NCI-H526 treated with DMSO at 0.1 percent for 48 hours (cell line): ENCODE measurements at places on chromosomes 1 and 21.

- DNase-seq: no peak
These were observed 239.1 kb downstream of the RERE start for GRCh38 chr1:8578132-8578877.

- no peak for DNase-seq
These were observed 205.3 kb upstream of the RAB4A start for GRCh38 chr1:229065613-229066012.

DNA sequence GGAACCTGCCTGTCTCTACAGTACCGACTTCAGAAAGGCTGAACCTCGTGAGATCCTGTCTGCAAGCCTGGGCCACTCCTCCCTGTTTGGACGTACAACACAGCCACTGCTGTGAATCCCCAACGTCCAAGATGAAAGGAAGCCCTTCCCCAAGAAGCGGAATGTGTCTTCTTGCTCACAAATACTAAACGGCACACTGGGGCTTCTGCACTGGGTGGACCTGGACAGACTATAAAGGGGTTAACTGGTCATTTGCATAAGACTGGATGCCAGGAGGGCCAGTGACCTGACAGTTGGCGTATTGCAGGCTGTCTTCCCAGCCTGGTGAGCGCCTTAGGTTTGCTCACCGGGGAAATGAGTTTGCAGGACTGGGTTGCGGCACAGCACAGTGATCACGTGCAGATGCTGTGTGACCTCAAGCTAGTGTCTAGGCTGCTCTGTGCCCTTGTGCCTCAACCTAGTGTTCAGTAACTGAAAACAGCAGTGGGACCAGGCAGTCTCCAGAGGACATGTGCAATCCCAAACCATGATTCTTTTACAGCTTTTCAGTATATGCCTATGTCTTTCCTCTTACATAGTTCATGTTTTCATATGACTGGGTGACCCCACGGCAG lies 19.5 kb upstream of the AJAP1 start:
- no peak for DNase-seq

GRCh38 chr1:36909946-36910725 lies 124.2 kb downstream of the GRIK3 start:
- DNase-seq: no peak

- no peak for DNase-seq
These were observed 29.0 kb upstream of the RHOU start for GRCh38 chr1:228706305-228706704.

DNA sequence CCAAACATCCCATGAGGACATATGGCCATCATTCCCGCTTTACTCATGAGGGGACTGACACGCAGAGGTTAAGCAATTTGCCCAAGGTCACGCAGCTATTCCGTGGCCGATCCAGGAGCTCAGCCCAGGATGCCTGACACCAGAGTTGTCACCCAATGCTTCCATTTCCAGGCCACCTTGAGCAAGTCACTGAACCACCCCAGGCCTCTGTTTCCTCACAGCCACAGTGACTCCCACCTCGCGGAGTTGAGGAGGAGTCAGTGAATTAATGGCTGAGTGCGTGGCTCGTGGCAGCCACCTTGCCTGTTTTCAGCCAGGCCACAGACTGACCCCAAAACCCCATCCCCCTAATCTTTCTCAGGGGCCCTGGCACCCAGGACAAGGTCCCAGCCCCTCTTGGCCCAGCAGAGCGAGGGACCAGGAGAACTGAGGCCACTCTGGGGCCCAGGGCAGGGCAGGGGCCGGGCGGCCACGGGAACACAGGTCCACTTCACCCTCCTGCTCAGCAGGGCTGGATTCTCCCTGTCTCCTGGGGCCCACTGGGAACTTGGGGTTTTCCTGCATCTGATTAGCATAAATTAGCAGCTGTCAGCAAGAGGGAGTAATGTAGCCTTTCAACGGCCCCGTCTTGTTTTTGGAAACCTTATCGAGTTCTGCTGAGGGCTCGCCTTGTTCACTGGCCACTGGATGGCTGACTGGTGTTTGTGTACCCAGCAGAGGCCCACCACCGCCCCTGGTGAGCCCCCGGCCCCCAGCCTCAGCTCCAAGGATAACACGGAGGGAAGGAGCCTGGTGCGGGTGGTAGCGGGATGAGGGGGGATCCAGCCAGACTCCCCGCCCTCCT lies 19.7 kb upstream of the LAPTM5 start:
- no peak for DNase-seq

DNA sequence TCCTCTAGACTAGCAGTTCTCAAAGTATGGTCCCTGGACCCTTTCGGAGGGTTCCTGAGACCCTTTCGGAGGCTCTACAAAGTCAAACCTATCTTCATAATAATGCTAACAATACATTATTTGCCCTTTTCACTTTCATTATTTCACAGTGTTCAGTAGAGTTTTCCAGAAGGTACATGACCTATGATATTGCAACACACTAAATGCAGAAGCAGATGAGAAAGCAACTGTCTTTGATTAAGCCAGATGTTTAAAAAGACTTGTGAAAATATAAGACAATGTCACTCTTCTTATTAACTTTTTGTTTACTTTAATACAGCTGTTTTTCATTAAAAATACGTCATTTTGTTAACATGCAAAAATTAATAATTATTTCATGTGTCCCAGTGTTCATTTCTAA lies 5.8 kb downstream of the KCNJ10 start:
- no peak for DNase-seq

GRCh38 chr1:101314244-101314643 lies 77.4 kb downstream of the S1PR1 start:
- DNase-seq: no peak

DNA sequence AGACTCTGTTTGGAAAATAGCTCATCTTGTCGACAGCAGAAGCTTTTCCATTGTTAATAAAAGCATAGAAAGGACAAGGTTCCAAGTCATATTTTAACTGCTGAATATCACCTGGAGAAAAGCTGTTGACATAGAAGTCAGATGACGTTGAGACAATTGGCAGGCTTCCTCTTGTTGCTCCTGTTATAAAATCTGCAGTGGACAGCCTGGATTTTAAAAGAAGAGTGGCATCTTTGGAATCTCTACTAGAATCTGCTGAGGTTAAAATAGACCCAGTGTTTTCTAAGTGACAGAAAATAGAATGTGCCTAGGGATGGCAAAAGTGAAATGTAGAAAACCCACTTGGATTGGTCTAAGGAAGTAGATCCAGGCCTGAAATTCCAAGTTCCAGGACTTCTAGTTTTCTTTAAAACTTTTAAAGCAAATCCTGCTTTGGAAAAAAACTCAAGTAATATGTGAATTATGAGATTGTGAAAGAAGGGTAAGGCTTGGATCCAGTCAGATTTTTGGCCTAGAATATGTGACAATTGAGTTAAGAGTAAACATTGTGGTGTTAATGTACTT lies 53.6 kb upstream of the NEXN start:
- peak; percentile 98 for DNase-seq

DNA sequence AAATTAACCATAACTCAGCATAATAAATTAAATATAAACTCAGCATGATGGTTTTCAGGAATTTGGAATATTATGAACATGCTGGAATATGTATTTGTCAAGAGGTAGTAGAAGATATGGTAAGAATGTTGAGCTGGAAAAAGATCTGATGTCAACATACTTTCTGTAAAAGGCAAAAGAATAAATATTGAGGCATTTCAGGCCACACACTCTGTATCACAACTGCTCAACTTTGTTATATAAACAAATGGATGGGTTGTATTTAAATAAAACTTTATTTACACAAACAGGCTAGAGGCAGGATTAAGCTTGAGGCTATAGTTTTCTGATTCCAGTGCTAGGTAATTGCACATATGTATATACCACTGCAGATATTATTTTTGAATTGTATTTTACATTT lies 1409.4 kb downstream of the MRPL39 start:
- DNase-seq: no peak

DNA sequence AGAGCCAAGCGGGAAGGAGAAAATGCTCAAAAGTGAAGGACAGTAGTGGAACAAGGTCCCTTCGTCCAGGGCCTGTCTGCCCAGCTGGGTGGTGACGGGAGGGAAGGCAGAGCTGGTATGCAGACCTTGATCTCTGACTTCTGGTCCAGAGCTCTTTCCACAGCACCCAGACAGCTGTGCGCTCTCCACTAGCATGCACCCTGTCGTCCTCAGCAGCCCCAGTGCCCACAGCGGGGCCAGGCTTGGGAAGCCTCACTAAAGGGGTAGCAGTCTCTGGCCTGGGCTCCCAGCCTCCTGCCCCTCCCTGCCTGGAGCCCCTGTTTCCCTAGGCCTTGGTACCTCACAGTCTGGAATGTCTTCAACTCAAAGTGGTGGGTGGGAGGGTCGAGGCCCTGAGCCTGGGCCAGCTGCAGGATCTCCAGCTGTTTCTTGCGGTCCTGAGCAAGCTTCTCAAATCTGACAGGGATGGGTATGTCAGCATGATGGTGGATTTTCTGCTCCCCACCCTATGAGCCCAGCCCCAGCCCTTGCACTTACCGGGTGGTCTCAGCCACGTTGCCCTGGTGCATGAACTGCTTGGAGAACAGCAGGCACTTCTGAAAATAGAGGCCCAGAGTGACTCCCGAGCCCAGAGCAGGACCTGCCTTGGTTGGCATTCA lies 10.0 kb downstream of the CC2D1B start:
- no peak for DNase-seq

DNA sequence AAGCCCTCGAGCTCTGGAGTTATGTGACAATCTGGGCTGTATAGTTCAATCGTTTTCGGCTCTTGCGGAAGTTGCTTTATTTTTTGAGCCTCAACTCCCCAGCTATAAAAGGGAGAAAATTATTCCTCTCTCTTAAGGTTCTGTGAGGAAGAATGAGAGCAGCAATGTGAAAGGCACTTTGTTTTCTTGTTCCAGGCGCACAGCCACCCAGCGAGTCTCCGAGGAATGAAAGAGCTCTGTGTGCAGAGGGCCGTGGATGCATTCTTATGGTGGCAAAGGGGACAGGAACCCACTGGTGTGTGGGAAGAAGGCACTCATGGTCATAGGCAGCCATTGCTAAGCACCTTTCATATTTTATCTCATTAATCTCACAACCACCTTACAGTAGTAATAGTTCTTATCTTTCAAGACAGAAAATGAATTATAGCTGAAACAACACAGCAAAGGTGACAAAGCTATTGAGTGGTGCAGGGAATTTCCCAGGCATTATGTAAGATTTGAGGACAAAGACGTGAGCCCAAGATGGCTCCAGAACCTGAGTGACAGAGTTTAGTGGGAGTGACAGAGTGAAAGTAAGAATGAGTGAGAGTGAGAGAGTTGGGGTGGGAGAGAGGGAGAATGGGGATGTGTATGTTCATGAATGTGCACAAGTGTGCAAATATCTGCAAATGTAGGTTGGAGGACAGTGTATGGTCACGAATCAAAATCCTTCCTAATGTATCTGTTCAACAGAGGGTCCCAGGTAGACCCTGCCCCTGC lies 9.4 kb downstream of the CYP2J2 start:
- no peak for DNase-seq

GRCh38 chr1:228273720-228274451 lies 66.0 kb downstream of the OBSCN start:
- no peak for DNase-seq

GRCh38 chr21:14630556-14631069 lies 84.5 kb upstream of the SAMSN1 start:
- DNase-seq: no peak

DNA sequence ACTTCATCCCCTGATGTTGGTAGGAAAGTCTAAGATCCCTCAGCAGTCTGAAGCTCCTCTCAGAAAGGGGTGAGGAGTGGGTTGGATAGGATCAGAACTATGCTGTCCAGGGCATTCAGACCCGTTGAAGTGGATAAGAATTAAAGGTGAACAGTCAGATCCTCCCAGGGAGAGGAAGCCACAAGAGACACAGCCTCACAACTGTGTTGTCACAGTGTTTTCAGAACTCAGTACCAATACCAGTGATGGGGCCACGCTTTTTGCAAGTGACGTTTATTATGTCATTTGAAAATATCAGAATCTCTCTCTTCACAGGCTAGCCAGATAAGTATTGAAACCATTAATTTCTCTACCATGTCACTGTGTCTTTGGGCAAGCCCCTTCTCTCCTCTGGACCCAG lies 15.4 kb upstream of the EPS15 start:
- DNase-seq: no peak

DNA sequence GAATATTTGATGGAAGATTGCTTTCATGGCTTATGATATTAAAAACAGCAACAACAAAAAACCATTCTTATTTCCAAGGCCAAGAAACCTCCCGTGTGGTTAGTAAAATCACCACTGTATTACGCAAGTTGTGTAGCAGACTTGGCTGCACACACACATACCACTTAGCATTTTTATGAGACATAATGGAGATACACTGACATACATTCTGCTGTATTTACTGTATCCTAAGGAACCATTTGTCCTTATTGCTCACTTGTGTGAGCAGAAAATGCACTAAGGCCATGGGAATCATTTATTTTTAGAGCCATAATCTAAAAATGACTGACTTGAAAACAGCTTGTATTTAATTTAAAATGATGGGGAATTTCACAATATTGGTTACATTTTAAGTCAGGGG lies 584 bp upstream of the C1orf141 start:
- peak; percentile 95 for DNase-seq

GRCh38 chr1:227916655-227917054 lies 31.1 kb downstream of the WNT9A start:
- DNase-seq: no peak

DNA sequence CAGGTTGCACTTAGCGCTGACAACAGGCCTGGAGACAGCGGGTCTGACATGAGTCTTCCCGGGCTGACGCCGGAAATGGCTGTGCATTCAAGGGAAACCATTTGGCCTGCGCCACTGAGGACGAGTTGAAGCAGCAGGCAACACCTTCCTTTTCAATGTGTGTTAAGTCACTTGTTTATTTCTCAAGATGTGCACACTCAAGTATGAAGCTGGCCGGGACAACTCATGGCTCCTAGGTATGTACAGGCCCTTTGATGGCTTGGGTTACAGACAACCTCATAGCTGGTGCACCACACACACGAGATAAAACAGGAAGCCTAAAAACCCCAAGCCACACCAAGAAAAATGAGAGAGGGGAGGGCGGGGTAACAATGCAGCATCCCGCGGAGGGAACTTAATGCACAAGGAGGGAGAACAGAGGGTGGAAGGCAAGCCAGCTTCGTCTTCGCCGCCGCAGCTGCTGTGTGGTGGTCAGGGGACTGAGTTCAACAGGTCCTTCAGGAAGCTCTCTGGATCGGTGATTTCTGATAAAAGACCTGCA lies 118.0 kb upstream of the IFFO2 start:
- no peak for DNase-seq

DNA sequence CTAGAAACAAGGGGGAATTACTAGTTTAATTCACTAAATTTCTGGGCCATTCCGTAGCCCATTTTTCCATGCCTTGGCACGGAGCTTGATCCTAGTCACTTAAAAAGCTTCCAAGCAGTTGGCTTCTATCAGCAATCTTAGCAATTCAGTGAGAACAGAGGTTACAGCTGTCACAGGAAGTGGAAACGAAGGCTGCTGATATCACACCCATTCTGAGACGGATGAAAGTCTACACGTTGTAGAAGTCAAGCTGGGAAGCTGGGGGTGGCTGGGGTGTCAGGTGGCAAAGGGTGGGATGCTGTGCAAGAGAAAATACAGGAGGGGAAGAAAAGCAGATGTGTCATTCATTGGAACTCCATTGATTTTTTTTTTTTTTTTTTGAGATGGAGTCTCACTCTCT lies 11.8 kb upstream of the STMN1 start:
- DNase-seq: no peak

DNA sequence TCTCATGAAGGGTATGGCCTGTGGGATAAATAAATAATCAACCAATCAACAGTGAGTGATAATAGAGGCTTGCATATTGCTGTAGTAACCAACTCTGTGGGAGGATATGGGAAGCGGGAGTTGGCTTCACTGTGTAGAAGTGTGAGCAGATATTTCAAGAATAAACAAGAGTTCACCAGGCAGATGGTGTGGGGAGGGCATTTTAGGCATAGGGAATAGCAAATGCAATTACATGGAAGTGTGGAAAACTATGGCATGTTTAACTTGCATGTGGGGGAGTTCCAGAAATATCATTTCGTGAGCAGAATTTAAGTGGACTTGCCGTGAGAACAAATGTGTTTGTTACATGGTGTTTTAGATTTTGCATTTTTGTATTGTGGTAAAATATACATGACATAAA lies 95.2 kb downstream of the SPATA46 start:
- DNase-seq: no peak
